Spleen (tissue), 13 donors: ENCODE measurements at places on chromosomes 7 and 10.

DNA sequence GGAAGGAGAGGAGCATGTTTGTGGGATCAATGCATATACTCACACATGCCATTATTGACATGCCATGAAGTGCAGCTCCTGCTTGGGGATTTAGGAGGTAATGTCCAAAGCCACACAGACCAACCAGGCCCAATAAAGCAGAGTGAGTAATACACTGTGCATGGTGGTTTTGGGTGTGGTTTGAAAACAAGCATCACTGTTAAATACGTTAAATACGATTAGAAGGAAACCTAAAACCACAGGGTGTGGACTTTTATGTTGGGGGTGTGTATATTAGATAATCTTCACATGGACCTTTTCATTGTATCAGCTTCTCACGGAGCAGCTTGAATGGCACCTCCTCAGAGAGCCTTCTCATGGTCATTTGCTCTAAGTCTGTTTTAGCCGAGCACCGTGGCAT is 10.4 kb upstream of the EIF3A start:
- no peak for DNase-seq
- H3K4me3 ChIP-seq, result no peak overlapping the region
- no peaks in the 10 kb centered on the region for H3K27me3 ChIP-seq
- no peaks in the 10 kb centered on the region for H3K36me3 ChIP-seq

GRCh38 chr10:62268027-62268398 is 631 bp downstream of the RTKN2 start:
- no peak for DNase-seq
- H3K27ac ChIP-seq, result no peak overlapping the region
- H3K4me1 ChIP-seq, result peaks cover 13% of the 10 kb centered on the region

DNA sequence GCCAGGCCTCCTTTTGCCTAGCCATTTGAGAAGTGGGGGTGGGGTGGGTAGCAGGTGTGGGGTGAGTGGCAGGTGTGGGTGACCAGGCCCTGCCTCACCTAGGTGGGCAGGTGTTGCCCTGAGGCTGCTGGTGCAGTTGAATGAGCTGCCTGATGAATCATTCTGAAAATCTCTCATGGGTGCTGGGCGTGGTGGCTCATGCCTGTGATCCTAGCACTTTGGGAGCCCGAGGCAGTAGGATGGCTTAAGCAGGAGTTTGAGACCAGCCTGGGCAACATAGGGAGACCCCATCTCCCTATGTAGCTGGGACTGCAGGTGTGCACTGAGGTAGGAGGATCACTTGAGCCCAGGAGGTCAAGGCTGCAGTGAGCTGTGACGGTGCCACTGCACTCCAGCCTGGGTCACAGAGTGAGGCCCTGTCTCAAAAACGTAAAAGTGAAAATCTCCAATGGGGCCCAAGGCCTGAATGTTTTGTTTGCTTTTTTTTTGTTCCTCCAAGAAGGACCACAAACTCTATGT is 17.7 kb downstream of the TSPAN14 start:
- H3K4me1 ChIP-seq, result peaks cover 83% of the 10 kb centered on the region
- H3K27ac ChIP-seq, result peak overlapping the region; percentile 99
- H3K4me3 ChIP-seq, result no peak overlapping the region
- no peak for DNase-seq
- peaks cover 4% of the 10 kb centered on the region for H3K36me3 ChIP-seq

DNA sequence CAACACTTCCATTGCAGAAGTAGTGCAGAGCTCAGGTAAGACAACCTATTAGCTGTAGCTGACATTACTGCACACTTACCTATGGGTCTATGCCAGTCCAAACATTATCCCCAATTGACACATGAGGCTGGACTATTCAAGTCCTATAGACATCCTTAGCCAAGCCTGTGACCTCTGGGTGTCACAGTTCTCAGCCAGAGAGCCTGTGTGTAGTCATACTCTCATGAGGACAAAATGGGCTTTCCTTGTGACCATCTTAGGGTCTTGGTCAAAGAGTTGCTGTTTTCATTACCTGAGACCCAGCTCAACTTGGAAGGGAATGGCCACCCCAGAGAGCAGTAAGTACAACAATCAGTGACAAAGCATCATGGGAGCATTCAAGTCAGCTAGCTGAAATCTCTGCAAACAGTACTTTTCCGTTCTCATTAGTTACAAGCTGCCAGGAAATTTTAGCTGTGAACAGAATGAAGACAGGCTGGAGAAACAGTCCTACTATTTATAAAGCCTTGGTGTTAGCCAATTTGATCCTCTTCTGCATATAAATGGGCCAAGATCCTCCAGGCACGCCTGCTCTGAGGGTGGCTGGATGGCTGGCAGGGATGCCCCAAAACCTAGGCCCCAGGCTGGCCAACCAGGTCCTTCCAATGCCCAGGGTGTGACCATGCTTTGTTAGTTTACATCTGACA is 44.3 kb downstream of the NUDCD3 start:
- no peaks in the 10 kb centered on the region for H3K27me3 ChIP-seq
- H3K4me1 ChIP-seq, result peaks cover 3% of the 10 kb centered on the region
- no peak for DNase-seq

- no peak overlapping the region for H3K27ac ChIP-seq
- no peak for DNase-seq
- no peaks in the 10 kb centered on the region for H3K36me3 ChIP-seq
- H3K4me1 ChIP-seq, result no peaks in the 10 kb centered on the region
- no peak overlapping the region for H3K4me3 ChIP-seq
Measured at GRCh38 chr10:108721874-108722273, 1201.4 kb downstream of the XPNPEP1 start.

GRCh38 chr10:76138286-76138685 is 706.9 kb downstream of the LRMDA start:
- no peak overlapping the region for H3K27ac ChIP-seq
- no peak for DNase-seq
- no peaks in the 10 kb centered on the region for H3K4me1 ChIP-seq
- H3K27me3 ChIP-seq, result no peaks in the 10 kb centered on the region
- H3K4me3 ChIP-seq, result no peak overlapping the region

DNA sequence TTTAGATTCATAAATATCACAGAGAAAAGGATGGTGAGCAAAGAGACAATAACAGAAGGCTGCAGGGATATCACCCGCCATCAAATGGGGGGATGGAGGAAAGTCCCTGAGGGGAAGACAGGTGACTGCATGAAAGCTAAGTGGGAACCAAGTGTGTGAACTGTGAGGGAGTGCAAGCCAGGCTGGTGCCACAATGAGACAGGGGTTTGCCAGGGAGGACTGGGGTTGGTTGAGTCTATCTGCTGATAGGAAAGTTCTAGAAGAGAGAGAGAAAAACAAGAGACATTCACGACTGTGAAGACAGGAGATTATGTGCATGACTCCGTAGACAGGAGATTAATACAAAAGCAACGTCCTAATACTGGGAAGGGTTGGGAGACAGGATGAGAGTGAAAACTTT is 376.4 kb downstream of the PARD3 start:
- no peak overlapping the region for H3K4me3 ChIP-seq
- no peak overlapping the region for H3K27ac ChIP-seq
- H3K4me1 ChIP-seq, result no peaks in the 10 kb centered on the region
- no peaks in the 10 kb centered on the region for H3K27me3 ChIP-seq

GRCh38 chr10:28480628-28480965 is 52.3 kb upstream of the WAC start:
- H3K27me3 ChIP-seq, result no peaks in the 10 kb centered on the region
- no peak overlapping the region for H3K27ac ChIP-seq
- H3K4me1 ChIP-seq, result peaks cover 8% of the 10 kb centered on the region
- no peak for DNase-seq

- no peaks in the 10 kb centered on the region for H3K4me1 ChIP-seq
- no peak for DNase-seq
- H3K36me3 ChIP-seq, result no peaks in the 10 kb centered on the region
Measured at GRCh38 chr7:50812841-50813475, 30.3 kb upstream of the GRB10 start.

GRCh38 chr10:28581916-28582315 is 49.0 kb downstream of the WAC start:
- DNase-seq, result no peak
- H3K36me3 ChIP-seq, result peaks cover 14% of the 10 kb centered on the region
- H3K27me3 ChIP-seq, result no peaks in the 10 kb centered on the region
- no peak overlapping the region for H3K27ac ChIP-seq

DNA sequence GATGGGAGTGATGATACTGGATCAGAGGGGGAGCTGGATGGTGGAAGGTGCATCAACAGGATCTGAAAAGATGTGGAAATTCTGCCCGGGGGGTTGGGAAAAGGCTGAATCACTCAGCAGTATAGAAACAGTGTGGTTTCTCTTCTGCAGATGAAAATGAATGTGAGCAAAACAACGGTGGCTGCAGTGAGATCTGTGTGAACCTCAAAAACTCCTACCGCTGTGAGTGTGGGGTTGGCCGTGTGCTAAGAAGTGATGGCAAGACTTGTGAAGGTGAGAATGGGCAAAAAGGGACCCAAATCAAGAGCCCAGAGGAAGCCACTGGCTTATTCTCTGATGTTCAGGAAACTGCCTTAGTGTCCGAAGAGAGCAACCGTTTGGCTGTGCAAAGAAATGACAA is 12.9 kb downstream of the OIT3 start:
- no peaks in the 10 kb centered on the region for H3K27me3 ChIP-seq
- no peaks in the 10 kb centered on the region for H3K36me3 ChIP-seq
- no peak overlapping the region for H3K4me3 ChIP-seq
- DNase-seq, result no peak

DNA sequence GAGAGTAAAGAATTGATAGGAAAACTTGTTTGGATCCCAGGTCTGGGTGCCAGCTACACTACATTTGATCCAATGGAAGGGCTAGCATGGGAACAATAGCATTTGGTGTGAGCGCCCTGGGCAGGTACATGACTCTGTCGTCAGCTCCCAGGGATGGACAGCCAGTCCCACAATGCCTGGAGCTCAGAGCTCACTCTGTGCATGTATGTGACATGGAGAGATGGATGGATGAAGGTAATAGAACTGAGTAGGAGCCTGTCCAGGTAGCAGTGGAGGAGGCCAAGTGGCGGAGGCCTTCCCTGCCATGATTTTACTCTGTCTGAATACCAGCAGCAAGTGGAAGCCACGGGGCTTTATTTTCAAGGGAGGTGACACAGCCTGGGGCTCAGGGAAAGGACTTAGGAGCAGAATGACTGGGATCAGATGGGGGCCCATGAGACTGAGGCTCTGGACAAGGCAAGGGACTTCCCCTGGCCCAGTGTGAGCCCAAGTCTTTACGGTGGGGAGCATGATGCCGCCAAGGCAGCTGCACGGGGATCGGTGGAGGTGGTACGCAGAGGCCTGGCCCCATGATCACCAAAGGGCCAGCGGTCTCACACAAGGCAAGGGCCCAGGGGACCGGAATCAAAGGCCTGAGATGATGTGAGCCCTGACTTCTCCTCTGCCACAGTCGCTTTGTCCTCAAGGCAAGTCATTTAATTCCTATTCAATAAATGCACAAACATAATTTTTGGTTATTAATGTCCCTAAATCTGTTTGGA is 5.9 kb downstream of the PTPRE start:
- H3K36me3 ChIP-seq, result no peaks in the 10 kb centered on the region
- no peak for DNase-seq
- peaks cover 6% of the 10 kb centered on the region for H3K4me1 ChIP-seq
- no peaks in the 10 kb centered on the region for H3K27me3 ChIP-seq
- H3K27ac ChIP-seq, result no peak overlapping the region

- H3K36me3 ChIP-seq, result no peaks in the 10 kb centered on the region
- no peaks in the 10 kb centered on the region for H3K4me1 ChIP-seq
- H3K27ac ChIP-seq, result no peak overlapping the region
- H3K27me3 ChIP-seq, result no peaks in the 10 kb centered on the region
- no peak for DNase-seq
Measured at GRCh38 chr7:115975766-115976165, 54.8 kb downstream of the TFEC start.

GRCh38 chr7:76151932-76152331 is 49.8 kb upstream of the SRRM3 start:
- H3K27me3 ChIP-seq, result peaks cover 12% of the 10 kb centered on the region
- H3K4me3 ChIP-seq, result no peak overlapping the region
- H3K27ac ChIP-seq, result no peak overlapping the region
- DNase-seq, result no peak

DNA sequence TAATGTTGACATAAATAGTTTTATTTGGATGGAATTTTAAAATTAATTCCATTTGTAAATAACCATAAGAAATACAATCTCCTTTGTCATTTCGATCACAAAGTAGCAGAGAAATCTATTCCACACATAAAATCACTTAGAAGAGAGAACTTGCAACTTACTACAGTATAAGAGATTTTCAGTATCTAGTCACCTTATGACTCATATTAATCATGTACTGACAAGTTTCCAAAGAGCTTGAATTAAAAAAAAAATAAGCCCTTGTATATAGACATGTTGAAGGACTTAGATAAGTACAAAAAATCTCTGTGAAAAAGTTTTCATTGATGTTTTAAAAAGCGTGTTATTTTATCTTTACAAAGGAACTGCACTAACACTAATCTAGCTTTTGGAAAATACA is 207.1 kb upstream of the ETV1 start:
- no peak for DNase-seq
- no peaks in the 10 kb centered on the region for H3K36me3 ChIP-seq
- no peaks in the 10 kb centered on the region for H3K27me3 ChIP-seq
- no peak overlapping the region for H3K4me3 ChIP-seq

DNA sequence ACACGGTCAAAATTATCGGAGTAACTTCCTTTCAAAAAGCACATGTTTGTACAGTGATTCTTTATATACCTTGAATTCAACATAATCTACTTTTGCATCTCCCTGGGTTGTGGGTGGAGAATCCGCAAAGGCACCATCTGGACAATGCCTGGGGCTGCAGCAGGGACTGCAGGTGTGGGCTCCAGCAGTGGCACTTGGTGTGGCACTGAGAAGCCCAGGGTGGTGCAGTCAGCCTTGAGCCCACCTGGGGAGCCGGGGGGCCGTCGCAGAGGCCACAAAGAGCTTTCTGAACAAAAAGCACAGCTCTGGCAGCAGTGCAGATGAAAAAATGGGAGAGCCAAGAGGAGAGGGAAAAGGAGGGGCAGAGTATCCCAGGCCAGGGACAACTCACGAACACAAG is 22.2 kb downstream of the PARD3 start:
- DNase-seq, result no peak
- H3K27me3 ChIP-seq, result no peaks in the 10 kb centered on the region
- H3K4me3 ChIP-seq, result no peak overlapping the region

GRCh38 chr7:80088705-80089104 is 45.9 kb upstream of the GNAI1 start:
- H3K27ac ChIP-seq, result no peak overlapping the region
- no peak overlapping the region for H3K4me3 ChIP-seq
- H3K36me3 ChIP-seq, result no peaks in the 10 kb centered on the region
- H3K4me1 ChIP-seq, result no peaks in the 10 kb centered on the region
- H3K27me3 ChIP-seq, result no peaks in the 10 kb centered on the region

DNA sequence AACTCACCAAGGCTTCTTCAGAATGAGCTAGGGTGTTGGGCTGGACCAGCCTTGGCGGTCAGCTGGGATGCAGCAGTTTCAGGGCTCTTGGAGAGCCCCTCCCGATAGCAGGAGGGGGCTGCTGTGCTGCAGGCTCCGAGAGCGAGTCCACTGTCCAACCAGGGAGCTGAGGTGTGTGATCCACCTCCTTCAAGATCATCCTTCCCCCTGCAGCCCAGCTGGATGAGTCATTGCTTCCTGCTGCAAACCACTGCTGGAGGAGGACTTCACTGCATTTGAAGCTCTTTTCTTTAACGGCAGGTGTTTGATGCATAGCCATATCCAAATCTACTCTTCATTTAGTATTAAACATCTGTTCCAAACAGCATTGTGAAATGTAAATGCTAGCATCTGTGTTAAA is 54.2 kb upstream of the EBF3 start:
- no peak for DNase-seq
- H3K36me3 ChIP-seq, result no peaks in the 10 kb centered on the region
- no peak overlapping the region for H3K4me3 ChIP-seq
- no peak overlapping the region for H3K27ac ChIP-seq
- no peaks in the 10 kb centered on the region for H3K4me1 ChIP-seq
